Activated T-helper 2 cell treated with anti-CD3 and anti-CD28 coated beads, Interferon-gamma antibody, Interleukin-2, Interleukin-4, amounts not matched to agents 10 μg/mL and 5 μg/mL and 100 μg/mL, durations not matched to agents 14 hours and 24 hours and 36 hours (primary cell): ENCODE measurements at places on chromosomes 1 and 21. TPM values are rescaled to one million over a fixed set of nuclear protein-coding genes. Genes with fewer than 3 reads are reported as not detected.

DNA sequence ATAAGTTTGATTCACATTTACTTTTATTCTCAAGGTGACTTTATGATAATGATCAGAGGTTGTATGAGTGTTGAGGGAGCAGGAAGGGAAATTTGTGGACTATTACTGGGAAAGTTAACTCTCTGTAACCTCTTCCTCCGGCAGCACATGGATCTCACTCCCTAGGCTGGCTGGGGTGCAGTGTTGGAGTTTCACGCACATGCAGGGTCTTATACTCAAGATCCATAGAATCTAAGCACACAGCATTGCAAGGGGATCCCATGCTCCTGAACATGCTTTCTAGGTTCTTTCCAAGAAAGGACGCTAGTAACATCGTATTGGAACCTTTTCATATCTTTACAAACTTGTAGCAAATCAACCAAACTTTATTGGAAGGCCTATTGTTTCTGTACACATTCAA is 757.6 kb upstream of the TPTE start:
- DNase-seq: no peak
- H3K4me1 ChIP-seq: no peaks in the 10 kb centered on the region

DNA sequence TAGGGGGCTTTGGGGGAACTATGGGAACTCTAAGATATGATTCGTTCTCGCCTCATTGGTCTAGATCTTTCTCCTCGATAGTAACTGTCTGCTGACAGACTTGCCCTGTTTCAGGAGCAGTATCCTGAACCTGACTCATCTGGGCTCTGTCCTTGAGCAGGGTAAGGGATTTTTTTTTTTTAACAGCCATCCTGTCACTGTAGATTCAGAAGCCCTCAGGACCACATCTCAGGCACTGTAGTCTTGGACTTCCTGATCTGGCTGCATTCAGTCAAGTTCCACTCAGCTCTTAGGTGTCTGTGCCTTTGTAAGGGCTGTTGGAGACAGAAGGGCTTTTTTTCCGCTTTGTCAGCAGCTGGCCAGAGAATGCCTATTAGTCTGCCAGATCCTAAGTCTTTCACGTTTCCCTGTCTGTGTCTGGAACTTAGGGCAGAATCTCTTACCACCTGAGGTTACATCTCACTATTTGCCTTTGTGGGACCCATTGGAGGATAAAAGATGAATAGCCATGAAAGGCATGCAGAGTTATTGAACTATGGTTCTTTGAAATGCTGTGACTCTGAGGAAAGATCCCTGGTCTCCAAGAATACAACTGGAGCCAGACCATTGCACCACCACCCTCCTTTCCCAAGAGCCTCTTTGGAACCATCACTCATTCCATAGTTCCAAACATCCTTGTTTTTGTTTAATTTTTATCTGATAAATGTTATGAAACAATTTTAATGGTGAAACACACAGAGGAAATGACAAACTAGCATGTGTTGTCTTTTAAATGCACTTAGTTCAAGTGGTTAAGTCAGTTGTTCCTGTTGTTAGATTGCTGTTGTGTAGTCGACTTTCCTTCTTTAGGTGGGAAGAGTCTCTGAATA is 49.7 kb upstream of the MACF1 start:
- no peak overlapping the region for H3K27ac ChIP-seq
- H3K27me3 ChIP-seq: peaks cover 27% of the 10 kb centered on the region
- no peak overlapping the region for H3K4me3 ChIP-seq
- H3K36me3 ChIP-seq: no peaks in the 10 kb centered on the region
- H3K4me1 ChIP-seq: peaks cover 9% of the 10 kb centered on the region
- DNase-seq: no peak

The SMCP gene
- total RNA-seq: not detected in 2 replicates

GRCh38 chr1:101728029-101728428 is 268.7 kb downstream of the OLFM3 start:
- no peak for DNase-seq
- no peak overlapping the region for H3K4me3 ChIP-seq
- no peaks in the 10 kb centered on the region for H3K4me1 ChIP-seq
- H3K27ac ChIP-seq: no peak overlapping the region
- no peaks in the 10 kb centered on the region for H3K27me3 ChIP-seq
